ENCODE measurements at places on chromosomes 11 and 22.

- peak; percentile 49 for DNase-seq
These were observed 19.6 kb downstream of the CKAP5 start for GRCh38 chr11:46826310-46827044.

- DNase-seq = no peak
These were observed 1177.2 kb downstream of the BRD1 start for GRCh38 chr22:48650323-48651035.

GRCh38 chr22:32474635-32475467, at the start of gene FBXO7:
TSS of gene FBXO7 (plus strand) at chr22:32474811. CDS start at chr22:32475003, 192 bp downstream.
- DNase-seq = peak; percentile 71

DNA sequence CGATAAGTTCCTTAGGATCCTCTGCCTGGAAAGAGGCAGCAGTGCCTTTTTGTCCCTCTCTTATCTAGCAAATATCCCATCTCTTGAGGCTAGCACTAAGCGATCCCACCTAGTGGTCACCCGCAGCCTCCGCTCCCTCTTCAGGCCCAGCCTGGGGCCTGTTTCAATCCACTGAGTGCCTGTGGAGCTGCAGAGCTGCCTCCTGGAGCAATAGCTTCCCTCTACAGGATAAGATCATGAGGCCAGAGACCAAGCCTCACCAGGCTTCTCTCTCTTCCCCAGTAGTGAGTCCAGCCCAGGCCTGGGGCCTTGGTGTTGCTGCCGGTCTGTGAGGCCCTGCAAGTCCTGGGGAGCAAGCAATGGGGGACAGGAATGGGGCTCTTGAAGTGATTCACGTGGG, 65.8 kb downstream of the SLC22A12 start:
- DNase-seq = no peak

- no peak for DNase-seq
These were observed 332.4 kb downstream of the TBC1D22A start for GRCh38 chr22:47094861-47095330.

DNA sequence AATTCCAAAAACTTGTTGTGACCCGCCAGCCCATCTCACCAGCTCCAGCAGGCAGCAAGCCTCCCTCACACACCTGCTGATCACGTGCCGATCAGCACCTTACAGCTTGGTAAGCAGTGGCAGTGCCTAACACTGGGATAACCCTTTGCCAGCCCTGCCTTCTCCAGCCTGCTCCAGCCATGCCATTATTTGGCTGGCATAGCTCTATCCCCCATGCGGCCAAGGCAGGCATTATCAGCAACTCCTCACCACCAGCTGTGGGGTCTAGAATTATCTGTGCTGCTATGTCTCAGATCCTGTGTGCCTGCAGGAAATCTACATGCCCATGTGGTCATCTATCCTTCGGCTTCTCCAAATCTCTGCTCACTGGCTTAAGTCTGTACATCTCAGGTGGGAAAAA, 215.0 kb downstream of the ST3GAL4 start:
- DNase-seq = no peak

- no peak for DNase-seq
These were observed 54.7 kb downstream of the GRAMD4 start for GRCh38 chr22:46674906-46675305.

- DNase-seq = no peak
These were observed 231.8 kb upstream of the CTSC start for GRCh38 chr11:88569342-88569741.

DNA sequence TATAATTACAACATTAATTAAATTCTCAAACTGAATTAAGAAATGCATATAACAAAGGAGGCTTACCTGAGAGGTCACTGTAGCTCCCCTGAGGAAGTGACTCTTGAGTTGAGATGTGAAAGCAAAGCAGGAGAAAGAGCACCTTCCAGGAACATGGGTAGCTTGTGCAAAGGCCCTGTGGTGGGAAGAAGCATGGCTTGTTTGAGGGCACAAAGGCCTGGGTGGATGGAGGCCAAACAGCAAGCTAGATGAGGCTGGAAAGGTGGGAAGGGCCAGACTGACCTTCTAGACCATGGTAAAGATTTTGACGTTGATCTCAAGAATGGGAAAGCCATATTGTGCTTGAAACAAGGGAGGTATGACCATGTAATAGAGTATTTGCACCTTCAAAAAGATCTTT, 155.1 kb downstream of the PKNOX2 start:
- DNase-seq = no peak

DNA sequence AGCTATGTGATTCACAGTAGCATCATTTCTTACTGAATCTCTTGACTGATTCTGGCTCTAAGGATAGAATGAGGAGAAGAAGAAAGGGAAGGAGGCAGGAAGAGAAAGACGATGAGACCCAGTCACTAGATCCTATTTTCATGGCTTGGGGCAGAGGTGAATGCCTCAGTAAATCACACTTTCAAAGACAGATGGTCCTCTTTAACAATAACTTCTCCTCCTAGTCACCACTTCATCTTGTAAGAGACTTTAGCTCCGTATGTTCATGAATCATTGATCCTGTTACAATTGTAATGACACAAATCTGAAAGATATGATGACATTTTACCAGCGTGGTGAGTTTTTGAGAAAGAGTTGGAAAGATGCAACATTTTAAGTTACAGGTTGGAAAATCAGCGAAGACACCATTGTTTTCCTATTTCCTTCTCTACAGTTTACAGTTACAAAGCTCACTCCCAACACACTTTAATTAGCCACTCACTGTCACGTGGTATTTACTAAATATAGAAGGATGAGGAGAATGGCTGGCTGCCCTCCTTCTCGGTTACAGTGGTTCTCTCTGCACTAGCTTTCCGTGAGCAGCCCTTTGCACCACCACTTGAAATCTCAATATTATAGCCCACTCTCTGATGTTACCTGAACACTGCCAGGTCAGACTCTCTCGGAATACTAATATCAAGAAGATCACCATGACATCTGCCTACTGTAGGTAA, 205.8 kb downstream of the CADM1 start:
- DNase-seq = no peak

DNA sequence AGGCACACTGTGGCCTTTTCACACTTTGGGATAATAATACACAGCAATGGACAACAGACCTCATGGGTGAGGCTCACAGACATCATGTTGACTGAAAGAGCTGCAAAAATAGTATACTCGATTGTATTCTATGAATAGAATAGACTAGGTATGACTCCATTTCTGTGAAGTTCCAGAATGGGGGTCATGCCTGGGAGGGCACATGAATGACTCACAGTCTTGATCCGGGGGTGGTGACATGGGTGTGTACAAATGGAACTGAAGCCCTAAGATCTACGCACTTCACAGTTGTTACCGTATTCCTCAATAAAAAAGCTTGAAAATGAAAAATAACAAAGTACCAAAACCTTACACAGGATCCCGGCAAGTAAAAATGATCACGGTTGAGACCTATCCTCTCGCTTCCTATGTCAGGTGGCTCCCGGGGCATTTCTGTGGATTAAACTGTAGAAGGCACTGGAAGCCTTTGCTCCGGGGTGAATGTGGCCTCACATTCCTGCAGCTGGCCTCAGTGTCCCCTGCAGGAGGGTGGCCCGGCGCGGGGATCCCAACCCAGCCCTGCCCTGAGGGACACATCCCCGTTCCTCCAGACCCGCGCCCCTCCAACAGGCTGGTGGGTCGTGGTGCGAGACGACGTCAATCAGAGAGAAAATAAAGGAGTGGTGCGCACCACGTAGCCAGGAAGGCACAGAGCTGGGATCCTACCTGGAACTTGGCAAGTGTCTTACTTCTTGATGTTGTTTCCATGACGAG, 75.9 kb downstream of the NECTIN1 start:
- DNase-seq = no peak

- no peak for DNase-seq
These were observed 72.6 kb downstream of the ENTHD1 start for GRCh38 chr22:39821008-39821407.

DNA sequence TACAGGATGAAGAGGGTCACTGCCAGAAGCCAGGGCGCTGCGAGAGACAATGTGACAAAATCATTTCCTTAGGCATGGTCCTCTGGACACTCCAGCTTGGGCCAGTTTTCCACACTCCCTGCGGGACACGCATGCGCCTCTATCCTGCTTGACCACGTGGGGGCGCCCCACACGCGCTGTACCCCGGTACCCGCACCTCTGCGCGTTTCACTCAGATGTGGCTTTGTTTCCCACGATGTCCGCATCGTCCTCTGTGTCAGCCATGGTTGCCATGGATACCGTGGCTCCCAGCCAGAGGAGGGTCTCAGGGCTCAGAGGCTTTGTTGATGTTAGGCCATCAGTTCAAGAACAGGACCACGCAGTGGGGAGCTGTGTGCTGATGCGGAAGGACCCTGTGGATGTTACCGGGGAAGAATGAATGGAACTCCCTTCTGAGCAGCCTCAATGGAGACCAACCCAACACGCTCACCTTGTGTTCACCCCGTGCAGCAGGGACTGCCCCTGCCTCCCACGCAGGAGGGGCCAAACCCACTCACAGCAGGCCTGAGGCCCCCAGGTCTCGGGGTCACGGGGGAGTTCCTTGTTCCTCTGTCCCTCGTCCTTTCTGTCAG, 101.1 kb upstream of the SLC22A12 start:
- peak; percentile 4 for DNase-seq

GRCh38 chr11:132718711-132719671, 813.3 kb downstream of the OPCML start:
- peak; percentile 7 for DNase-seq

DNA sequence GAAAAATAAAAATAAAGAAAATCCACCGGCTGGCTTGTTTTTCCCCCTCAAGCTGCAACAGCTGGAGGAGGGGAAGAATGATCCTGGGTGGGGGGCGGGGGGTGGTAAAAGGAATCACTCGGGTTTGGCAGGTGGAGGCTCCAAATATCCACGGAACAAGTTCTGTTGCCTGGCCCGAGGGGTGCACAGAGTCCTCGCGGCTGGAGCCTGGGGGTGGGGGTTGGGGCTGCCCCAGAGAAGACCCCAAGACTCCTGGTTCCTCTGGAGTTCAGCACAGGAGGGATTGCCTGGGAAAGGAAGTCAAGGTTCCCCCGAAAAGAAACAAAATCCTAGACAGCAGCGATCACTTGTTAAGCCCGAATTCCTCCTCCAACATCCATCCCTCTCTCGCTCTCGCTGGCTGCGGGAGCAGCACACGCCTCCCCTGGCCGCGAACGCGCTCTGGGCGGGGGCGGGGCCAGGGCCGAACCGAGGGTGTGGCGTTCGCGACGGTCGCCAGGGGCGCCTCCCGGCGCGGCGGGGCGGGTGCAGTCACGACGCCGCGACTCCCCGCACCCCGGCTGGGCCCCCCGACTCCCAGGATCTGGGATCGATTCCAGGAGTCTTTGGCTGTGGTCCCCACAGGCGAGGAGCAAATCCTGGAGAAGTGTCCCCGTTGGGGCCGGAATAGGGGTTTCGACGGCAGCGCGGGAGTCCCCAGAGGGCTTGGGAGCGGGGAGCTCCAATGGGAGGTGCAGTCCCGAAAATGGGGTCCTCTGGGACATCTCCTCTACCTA, at the start of gene KCNA4:
Gene KCNA4, minus strand, starts transcription at position 443 of the 776 bp plus-strand sequence. CDS start 4,352 bp downstream, outside the sequence.
- DNase-seq = no peak

GRCh38 chr11:61193596-61193995, 9.7 kb upstream of the PGA3 start:
- DNase-seq = no peak

GRCh38 chr11:105156720-105157119, 17.2 kb upstream of the CARD18 start:
- DNase-seq = no peak

GRCh38 chr22:45422237-45422983, 8.9 kb downstream of the RIBC2 start:
- DNase-seq = no peak

Measured in stimulated activated CD8-positive, alpha-beta memory T cell treated with anti-CD3 and anti-CD28 coated beads, Interleukin-7, amount 100 ng/mL, for 1 hour (primary cell).